K562 (cell line): ENCODE measurements at places on chromosomes 5 and 9. TPM values are rescaled to one million over a fixed set of nuclear protein-coding genes. Genes with fewer than 3 reads are reported as not detected.

GLRA1 gene
- polyA plus RNA-seq, result not detected in 2 replicates

HMMR gene
- 71.5 and 81.0 TPM in 2 replicates for polyA plus RNA-seq

DDX41 gene
- polyA plus RNA-seq, result 234 and 236 TPM in 2 replicates

OMD gene
- not detected in 2 replicates for polyA plus RNA-seq

PAXX gene
- 175 and 182 TPM in 2 replicates for polyA plus RNA-seq

PCDHGA2 gene
- polyA plus RNA-seq, result 0.18 and 0.27 TPM in 2 replicates

KCTD16 gene
- not detected in 2 replicates for polyA plus RNA-seq

PFN3 gene
- not detected in 2 replicates for polyA plus RNA-seq

SHC3 gene
- not detected in 2 replicates for polyA plus RNA-seq

MLANA gene
- polyA plus RNA-seq, result not detected in 2 replicates

PCDHB15 gene
- polyA plus RNA-seq, result 0.07 and 0.08 TPM in 2 replicates

ISL1 gene
- polyA plus RNA-seq, result not detected in 2 replicates

OR13J1 gene
- not detected in 2 replicates for polyA plus RNA-seq

SPINK13 gene
- polyA plus RNA-seq, result not detected in 2 replicates

TEX48 gene
- not detected in 2 replicates for polyA plus RNA-seq

GDF9 gene
- 0.27 and 0.66 TPM in 2 replicates for polyA plus RNA-seq

FPGS gene
- 61.4 and 63.1 TPM in 2 replicates for polyA plus RNA-seq

EPB41L4B gene
- 0.21 and 0.28 TPM in 2 replicates for polyA plus RNA-seq

TAF11L8 gene
- polyA plus RNA-seq, result not detected in 2 replicates

TBCA gene
- 596 and 618 TPM in 2 replicates for polyA plus RNA-seq

SPINK14 gene
- not detected in 2 replicates for polyA plus RNA-seq
